Stimulated activated CD4-positive, alpha-beta T cell treated with anti-CD3 and anti-CD28 coated beads, TNF-alpha, amount 100 ng/mL, for 4 hours (primary cell): ENCODE measurements at places on chromosomes 7 and 10.

DNA sequence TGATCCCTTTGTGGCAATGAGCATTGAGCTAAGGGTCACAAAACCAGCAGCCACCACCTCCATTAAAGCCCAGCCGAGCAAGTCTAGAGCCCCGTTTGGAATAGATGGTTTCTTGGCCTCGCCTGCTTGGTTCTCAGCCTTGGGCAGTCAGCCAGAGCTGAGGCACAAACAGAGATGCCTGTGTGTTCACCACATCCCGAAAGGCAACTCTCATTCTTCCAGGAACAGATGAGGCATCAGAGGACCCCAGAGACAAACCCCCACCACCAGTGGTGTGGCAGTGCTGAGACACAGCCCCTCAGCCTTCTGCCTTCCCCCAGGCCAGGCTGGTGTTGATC, 203.3 kb upstream of the ZMIZ1 start:
- DNase-seq: no peak

- DNase-seq: no peak
Observed at GRCh38 chr7:154698726-154699291, 304.1 kb downstream of the PAXIP1 start.

- DNase-seq: no peak
Observed at GRCh38 chr7:129951226-129952085, 1.3 kb downstream of the UBE2H start.

- DNase-seq: no peak
Observed at GRCh38 chr7:131111081-131111576, 216.5 kb upstream of the MKLN1 start.

- no peak for DNase-seq
Observed at GRCh38 chr7:17239046-17239445, 59.4 kb upstream of the AHR start.
